ENCODE measurements at places on chromosomes 12 and 14.

- DNase-seq, result no peak
Measured at GRCh38 chr12:17778242-17778641, 311.8 kb downstream of the RERGL start.

GRCh38 chr14:105375635-105376057 is 22.7 kb upstream of the TEX22 start:
- DNase-seq, result no peak

GRCh38 chr12:54749191-54749818 is 101.1 kb upstream of the DCD start:
- DNase-seq, result peak; percentile 31

GRCh38 chr12:98471085-98471484 is 44.3 kb upstream of the TMPO start:
- DNase-seq, result no peak

GRCh38 chr14:63857466-63858030 is 4.7 kb downstream of the SYNE2 start:
- DNase-seq, result no peak

Measured in iPS DF 6.9 (cell line).